H9 (cell line): ENCODE measurements at places on chromosomes 13 and 19. TPM values are rescaled to one million over a fixed set of nuclear protein-coding genes. Genes with fewer than 3 reads are reported as not detected.

DNA sequence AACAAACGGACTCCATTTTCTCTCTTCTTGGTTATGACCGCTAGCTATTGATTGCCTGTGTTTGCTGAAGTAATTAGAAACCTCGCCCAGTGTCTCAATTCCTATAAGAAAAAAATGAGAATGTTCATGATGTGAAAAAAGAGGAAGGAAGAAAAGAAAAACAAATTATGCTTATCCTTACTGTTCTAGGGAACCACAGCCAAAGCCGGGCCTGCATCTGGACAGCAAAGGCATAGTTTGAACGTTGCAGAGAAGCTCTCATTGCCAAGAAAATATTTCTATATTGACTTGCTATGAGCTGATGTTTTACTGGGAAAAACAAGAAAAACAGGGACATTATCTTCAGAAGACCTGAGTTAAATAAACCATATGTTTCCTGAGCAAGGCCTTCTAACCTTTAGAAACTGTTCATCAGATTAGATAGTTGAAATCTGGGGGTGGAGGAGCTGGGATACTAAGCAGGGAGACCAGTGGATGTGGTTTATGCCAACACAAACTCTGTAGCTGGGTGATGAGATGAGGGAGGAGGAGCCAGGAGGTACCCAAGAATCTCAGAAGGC lies 55.0 kb downstream of the EFNB2 start:
- no peak for DNase-seq

GRCh38 chr13:106723036-106723435 lies 155.1 kb upstream of the ARGLU1 start:
- no peak for DNase-seq

DNA sequence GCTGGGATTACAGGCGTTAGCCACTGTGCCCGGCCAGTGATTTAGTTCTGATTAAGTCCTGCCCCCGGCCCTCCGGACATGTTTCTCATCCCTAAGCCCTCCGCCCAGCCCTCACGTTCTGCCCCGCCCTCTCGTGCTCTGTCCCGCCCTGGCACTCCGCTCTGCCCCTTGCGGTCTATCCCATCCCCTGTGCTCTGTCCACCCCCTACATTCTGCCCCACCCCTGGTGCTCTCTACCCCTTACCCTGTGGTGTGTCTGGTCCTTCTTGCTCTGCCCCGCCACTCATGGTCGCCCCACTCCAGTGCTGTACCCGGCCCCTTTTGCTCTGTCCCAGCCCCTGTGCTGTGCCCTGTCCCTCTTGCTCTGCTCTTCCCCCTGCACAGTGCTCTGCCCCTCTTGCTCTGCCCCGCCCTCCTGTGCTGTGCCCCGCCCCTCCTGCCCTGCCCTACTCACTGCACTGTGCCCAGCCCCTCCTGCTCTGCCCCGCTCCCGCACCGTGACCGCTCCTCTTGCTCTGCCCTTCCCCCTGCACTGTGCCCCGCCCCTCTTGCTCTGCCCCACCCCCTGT lies 3.0 kb downstream of the GTPBP3 start:
- peak; percentile 94 for DNase-seq

The MBD3L3 gene
- total RNA-seq, result not detected in 2 replicates

The STRN4 gene
- 143 and 148 TPM in 2 replicates for total RNA-seq
